ENCODE measurements at places on chromosomes 5 and 9.

- no peak for DNase-seq
These were observed 76.7 kb downstream of the PLCXD3 start for GRCh38 chr5:41433552-41434181.

- no peak for DNase-seq
These were observed 6.0 kb downstream of the MRPS2 start for GRCh38 chr9:135506327-135507103.

GRCh38 chr5:175854231-175855040 is 16.9 kb upstream of the CPLX2 start:
- no peak for DNase-seq

DNA sequence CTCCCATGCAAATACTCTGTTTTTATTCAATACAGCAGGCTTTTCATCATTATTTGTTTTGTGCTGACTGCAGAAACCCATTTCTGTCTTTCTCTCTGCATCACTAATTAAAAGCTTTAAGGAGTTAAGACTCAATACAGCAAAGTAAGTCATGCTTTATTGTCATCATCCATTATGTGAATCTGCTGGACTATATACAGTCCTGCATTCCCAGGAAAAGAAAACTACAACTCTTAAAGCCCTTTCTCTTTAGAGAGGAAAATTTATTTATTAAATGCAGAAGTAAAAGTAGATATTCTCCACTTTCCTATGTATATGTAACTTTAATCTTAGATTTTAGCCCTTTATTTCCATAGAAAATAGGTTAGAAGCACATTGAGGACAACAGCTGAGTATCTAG is 706.6 kb upstream of the RGMB start:
- DNase-seq, result no peak

- DNase-seq, result no peak
These were observed 9.9 kb upstream of the MEGF10 start for GRCh38 chr5:127280491-127281220.

DNA sequence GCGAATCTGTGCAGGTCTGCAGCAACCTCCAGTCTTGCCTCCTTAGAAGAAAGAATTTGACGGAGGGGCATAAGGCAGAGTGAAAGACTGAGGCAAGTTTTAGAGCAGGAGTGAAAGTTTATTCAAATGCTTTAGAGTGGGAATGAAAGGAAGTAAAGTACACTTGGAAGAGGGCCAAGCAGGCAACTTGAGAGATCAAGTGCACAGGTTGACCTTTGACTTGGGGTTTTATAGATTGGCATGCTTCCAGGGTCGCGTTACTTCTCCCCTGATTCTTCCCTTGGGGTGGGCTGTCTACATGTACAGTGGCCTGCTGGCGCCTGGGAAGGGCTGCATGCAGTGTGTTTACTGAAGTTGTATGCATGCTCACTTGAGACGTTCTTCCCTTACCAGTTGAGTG is 127.2 kb upstream of the FER start:
- no peak for DNase-seq

DNA sequence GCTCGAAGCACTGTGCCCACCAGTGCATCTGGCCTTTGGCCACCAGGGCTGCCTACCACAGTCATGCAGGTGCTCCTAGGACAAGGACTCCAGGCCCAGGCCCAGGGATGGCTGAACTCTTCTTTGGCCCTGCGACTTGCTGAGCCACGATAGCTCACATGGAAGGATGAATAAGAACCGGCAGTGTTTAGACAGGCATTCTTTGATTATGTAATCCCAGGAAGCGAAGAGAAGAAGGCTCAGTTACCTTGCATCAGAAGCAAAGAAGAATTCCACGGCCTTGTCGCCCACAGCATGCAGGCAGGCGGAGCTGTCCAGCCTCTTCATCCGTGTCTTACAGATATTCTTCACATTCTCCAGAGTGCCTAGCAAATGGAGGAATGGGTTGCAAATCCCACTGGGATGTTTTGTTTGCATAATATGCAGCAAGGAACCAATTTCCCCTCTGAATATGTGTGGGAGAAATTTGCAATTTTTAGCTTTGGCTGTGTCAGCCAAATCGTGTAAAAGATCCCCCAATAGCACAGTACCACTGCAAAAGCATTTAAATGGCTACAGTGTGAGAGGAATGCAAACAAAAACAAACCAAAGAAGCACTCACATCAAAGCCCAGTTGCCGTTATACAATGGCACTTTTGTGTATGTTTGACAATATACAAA is 29.1 kb downstream of the GFPT2 start:
- DNase-seq, result no peak

- no peak for DNase-seq
These were observed 81.8 kb downstream of the ARSB start for GRCh38 chr5:78903353-78903752.

DNA sequence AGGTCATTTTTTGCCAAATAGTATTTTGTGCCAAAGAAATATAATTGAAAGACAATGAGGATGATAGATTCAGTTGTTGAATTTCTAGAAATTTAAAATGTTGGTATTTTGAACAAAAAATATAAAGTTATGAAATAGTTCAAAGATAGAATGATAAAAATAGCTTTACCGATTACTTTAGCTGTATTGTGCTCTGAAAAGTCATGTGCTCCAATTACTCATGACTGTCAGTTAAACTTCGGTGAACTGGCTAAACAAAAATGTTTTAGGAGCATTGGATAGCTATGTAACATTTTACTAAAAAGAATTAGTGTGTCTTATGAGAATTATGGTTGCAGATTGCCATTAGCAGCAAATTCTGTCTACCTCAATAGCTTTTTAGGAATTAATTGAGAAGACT is 177.3 kb upstream of the VCAN start:
- no peak for DNase-seq
